ENCODE measurements at places on chromosomes 4 and X.

DNA sequence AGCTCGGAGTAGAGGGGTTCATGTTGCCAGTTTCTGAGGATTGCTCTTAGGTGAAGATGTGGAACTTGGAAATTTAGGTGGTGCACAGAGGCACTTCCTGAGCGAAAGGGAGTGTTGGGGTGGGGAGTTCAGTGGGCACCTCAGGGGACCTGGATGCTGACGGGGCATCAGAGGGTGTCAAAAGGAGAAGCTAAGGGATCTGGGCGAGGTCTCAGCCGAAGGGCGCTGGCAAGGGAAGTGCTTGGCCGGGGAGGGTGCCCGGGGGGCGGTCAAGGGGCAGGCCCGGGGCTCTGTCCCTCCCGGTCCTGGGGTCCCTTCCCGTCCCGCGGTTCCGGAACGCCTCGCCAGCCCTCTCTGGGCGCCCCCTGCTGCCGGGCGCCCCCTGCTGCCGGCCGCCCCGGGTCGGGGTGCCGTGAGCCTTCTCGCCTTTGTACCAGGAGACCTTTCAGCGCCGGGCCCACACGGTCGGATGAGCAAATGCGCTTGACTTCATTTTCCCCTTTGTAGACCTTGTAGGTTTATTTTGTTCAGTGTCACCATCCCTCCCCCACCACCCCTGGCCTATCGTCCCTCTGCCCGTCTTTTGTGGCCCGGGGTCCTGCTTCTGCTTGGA lies 3.0 kb upstream of the PHOX2B start:
- no peak for DNase-seq

- DNase-seq: no peak
Observed at GRCh38 chr4:787561-787981, 38.4 kb downstream of the CPLX1 start.

DNA sequence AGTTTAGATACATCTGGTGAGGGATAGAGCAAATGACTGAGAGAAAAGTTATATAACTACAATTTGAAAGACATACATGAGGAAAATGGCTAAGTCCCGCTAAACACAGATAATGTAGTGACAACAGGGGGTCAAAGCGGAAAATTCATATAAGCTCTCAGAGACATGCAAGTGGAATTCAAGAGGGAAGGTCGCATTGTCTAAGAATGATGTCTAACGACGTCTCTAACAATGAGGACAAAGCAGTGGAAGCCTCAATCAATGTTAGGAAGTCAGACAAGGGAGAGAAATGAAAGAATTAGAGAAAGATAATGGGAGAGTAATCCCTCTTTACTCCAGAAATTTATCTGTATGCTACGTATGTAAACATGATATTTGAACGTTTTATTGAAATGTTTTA lies 113.4 kb downstream of the ANTXR2 start:
- DNase-seq: no peak

DNA sequence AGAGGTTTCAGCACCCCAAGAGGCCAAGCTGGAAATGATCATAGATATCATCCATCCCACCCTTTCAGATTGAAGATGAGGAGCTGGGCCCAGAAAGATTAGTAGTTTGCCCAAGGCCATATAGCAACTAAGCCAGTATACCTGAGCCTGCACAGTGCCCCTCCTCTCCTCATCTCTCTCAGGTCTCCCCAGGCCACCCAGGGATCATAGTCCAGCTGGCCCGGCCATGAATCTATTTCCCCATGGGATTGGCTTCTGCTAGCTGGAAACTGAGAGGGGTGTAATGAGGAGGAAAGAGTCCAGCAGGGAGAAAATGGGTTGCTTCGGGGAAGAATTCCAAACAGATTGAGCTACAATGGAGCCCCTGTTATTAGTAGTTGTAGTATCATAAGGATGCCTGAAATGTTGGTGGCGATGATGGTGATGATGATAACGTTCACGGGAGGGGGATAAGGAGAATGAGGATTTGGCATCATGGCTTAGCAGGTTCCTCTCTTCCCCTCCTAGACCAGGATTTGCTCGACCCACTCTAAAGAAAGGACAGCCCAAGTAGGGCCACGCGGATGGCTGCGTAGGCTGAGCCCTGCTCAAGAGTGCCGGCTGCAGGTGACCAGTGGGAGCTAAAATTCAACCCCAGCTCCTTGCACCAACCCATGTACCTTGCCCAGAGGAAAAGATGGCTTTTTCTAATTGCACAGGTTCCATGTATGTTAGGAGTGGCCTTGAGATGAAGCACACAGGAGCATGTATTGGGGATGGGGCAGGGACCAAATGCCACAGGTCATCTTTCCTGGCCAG lies 117.8 kb upstream of the PJA1 start:
- DNase-seq: no peak

GRCh38 chrX:17527135-17527701 lies 152.2 kb downstream of the NHS start:
- no peak for DNase-seq

DNA sequence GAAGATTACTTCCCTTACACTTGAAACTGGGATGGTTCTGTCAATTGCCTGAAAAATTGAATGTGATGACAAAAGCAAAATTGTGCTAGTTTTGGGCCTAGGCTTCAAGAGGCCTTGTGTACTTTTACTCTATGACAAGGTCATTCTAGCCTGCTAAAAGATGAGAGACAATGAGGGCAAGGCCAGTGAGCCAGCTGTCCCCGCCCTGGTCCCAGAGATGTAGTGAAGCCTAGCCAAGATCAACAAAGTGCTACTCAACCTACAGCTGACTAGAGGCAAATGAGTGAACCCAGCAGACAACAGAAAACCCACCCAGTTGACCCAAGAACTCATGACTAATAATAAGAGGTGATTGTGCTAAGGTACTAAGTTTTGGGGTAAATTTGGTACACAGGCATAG lies 248.7 kb downstream of the IL15 start:
- no peak for DNase-seq

DNA sequence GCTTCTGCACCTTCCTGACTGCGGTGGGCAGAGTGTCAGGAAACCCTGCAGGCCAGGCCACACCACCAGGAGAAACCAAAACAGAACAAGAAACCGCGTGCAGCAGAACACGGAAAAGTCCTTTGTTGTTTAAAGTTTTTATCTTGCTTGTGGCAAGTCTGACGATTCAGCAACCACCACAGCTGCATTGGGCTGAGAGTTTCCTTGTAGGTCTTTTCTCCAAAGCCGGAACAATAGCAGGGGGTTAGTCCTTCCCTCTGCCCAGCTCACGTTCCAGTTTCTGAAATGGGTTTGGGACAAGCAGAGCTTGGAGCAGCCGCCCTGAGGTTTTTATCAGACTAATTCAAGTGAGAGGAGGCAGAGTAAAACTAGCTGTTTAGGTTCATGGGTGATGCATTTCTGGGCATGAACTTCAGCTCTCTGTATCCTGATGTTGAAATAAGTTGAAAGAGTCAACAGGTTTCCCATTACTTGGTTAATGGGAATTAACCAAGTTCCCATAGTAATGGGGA lies 216.9 kb downstream of the PTTG2 start:
- peak; percentile 37 for DNase-seq

- DNase-seq: no peak
Observed at GRCh38 chr4:10694151-10694827, 9.7 kb upstream of the CLNK start.

DNA sequence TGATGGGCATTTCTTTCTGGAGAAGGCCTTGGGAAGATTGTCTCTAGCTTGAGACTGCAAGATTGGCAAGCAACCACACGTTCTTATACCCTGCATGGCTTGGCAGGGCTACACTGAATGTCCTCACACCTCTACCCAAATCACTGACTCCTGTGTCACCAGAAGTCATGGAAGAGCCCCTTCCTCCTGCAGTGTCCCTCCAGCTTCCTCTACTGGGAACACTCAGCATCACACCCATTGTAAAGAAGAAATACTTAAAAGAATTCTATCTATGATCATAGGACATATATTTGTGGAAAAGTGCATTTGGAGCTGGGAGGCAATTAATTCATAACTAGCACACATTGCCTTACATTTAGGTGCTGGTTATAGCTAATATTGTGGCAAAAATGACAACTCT lies 113.1 kb downstream of the CCSER1 start:
- no peak for DNase-seq

DNA sequence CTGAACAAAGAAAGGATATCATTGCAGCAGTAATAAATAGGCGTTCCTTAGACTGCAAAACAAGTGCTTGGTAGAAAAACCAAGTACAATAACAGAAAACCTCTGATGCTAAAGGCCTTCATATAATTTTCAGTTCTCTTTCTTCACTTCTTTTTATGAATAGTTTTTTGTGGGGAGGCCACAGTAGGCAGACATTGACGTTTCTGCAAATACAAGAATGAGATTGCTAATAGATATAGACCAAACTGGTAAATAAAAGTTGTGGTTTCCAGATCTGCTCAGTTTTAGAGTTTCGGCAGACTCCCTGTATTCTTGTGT lies 57.0 kb upstream of the RAP1GDS1 start:
- no peak for DNase-seq

GRCh38 chr4:62271107-62271506 lies 1071.0 kb downstream of the ADGRL3 start:
- DNase-seq: no peak

- DNase-seq: no peak
Observed at GRCh38 chr4:8294036-8294435, 24.5 kb downstream of the HTRA3 start.

DNA sequence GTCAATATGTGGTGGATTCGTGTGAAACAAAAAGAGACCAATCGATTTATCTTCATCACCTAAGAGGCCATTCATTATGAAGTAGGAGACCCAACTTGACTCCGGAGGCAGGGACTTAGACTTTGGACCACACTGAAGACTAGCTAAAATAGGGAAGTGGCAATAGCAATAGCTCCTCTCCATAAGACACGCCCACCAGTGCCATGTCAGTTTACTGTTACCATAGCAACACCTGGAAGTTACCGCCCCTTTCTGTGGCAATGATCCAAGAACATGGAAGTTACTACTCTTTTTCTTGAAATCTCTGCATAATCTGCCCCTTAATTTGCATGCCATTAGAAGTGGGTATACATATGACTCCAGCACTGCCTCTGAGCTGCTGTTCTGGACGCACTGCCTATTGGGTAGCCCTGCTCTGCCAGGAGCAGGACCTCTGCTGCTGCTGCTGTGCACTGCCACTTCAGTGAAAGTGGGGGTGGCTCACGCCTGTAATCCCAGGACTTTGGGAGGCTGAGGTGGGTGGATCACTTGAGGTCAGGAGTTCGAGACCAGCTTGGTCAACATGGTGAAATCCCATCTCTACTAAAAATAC lies 163.2 kb downstream of the PRKX start:
- DNase-seq: no peak

- no peak for DNase-seq
Observed at GRCh38 chr4:174538123-174538875, 16.0 kb upstream of the HPGD start.

- no peak for DNase-seq
Observed at GRCh38 chr4:159024266-159024665, 78.6 kb upstream of the RAPGEF2 start.

GRCh38 chr4:154471032-154471431 lies 20.6 kb downstream of the DCHS2 start:
- DNase-seq: no peak

DNA sequence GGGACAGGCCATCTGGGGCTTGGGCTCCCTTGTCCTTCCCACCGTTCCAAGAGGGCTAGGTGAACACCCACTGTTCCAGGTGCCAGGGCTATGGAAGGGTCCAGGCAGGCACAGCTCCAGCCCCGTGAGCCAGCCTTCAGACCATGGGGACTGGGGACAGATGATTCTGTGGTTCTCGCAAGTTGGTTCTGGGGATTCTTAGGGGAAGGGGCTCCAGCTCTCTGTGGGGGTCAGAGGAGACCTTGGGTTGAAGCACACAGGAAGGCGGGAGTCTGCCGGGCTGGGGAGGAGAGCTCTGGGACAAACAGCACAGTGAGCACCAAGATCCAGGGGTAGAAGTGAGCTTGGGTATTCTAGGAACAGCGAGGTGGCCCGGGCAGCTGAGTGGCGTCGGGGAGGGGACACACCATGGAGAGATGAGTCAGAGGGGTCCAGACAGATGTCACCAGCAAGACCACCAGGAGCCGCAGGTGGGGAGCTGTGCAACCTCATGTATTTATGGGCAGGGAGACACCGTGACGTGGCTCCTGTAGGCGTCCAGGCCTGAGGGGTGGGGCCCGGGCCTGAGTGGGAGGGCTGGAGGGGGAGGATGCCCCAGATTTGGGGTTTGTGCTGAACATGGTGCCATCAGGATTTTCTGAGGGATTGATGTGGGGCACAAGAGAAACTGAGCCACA lies 48.8 kb upstream of the HMX1 start:
- no peak for DNase-seq

DNA sequence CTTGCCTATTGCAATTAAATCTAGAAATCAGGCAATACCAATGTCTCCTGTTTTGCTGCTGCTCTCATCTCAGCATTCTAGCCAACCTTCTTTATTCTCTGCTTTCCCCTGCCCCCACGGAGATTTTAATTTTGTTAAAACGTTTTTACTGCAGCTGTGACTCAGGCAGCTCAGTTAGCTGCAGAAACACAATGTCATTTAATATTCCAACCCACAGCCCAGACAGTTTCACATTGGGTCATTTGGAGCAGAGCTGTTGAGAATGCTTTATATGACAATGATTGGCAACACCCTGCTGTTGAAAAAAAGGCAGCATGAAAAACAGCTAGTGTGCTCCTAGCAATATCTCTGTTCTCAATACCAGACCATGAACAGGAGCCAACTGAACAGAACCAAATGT lies 12.6 kb upstream of the SLC10A4 start:
- DNase-seq: no peak

DNA sequence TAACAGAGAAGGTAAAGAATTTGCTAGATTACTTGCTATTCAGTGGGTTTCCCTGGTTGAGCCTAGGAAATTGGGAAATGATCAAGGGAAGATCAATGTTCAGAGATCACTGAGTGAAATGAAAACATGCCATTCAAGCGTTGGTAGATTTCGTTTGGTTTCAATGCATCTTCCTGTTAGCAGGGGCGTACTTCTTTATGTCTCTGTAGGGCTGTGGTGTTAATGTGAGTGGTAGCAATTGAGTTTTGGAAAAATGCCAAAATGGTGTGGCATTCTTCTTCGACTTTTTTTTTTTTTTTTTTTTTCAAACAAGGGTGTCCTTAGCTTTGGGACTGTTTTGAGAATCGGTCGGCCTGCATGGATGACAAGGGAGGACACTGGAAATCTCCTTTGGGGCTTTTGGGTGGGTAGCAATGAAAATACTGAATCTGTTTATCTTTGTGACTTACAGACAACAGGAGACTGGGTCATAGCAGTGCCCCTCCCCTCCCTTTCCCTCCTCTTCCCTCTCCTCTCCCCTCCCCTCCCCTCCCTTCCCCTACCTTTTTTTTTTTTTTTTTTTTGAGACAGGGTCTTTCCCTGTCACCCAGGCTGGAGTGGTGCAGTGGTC lies 50.4 kb downstream of the SPRY1 start:
- DNase-seq: no peak

DNA sequence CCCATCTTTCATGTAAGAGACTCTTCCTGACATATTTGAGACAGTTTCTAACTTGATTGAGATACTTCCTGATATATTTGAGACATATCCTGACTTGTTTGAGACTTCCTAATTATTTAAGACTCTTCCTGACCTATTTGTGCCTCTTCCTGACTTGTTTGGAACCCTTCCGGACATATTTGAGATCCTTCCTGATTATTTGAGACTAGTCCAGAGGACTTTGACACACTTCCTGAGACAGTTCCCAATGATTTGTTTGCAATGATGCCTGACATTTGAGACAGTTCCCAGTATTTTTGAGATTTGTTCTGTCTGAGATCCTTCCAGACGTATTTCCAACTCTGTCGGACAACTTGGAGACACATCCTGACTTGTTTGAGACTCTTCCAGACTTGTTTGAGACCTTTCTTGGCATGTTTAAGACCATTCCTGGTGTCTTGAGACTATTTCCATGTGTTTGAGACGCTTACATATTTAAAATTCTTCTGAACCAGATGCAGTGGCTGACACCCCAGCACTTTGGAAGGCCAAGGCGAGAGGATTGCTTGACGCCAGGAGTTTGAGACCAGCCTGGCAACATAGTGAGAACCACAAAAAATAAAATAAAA lies 118.9 kb upstream of the USP9X start:
- peak; percentile 65 for DNase-seq

Data from AG10803 (cell line).